ENCODE measurements at places on chromosomes 2 and 18.

DNA sequence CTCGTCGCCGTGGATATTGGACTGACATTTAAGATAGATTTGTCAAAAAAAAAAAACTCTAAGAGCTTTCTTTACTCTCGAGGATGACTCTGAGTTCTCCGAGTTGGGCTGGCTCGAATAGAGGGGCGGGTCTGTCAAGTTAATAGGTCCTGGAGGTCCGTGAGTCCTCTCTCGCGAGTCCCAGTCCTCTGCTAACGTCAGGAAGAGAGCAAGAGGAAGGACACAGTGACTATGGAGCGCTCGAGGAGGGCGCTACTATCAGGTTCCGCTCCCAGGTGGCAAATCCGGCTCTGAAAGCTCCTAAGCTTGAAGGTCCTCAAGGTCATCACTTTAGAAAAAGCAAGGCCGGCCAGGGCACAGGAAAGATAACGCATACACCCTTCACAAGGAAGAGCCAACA lies 404 bp upstream of the AKAIN1 start:
- no peak for DNase-seq

- DNase-seq, result no peak
Measured at GRCh38 chr2:60556175-60556574, 2.7 kb upstream of the BCL11A start.

DNA sequence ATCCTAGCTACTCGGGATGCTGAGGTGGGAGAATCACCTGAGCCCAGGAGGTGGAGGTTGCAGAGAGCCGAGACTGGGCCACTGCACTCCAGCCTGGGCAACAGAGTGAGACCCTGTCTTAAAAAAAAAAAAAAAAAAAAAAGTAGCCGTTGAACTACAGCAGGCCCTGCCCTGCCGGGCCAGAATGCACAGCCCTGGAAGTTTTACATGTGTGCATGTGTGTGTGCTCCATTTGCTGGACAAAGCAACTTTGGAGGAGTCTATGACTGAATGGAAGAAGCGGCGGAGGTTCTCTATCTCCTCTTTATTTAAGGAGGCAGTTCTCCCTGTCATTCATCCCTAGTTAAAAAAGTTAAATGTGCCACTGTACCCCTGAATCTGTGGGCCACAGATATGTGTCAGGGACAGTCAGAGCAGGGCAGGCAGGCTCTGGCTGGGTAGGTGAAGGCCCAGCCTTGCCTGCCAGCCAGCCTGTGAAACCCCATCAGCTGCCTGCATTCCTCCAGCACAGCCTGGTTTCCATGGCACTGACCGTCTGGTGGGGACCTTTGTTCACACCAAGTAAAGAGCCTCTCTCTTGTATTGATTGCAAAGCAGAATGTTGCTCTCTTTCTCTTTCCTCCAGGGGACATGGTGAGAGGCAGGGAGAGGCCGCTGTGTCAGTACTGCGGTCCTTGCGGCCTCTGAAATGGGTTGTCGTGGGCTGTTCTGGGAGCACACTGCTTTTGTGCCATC lies 10.9 kb downstream of the LIPG start:
- DNase-seq, result no peak

GRCh38 chr2:127083819-127084503 lies 23.0 kb downstream of the BIN1 start:
- DNase-seq, result no peak

DNA sequence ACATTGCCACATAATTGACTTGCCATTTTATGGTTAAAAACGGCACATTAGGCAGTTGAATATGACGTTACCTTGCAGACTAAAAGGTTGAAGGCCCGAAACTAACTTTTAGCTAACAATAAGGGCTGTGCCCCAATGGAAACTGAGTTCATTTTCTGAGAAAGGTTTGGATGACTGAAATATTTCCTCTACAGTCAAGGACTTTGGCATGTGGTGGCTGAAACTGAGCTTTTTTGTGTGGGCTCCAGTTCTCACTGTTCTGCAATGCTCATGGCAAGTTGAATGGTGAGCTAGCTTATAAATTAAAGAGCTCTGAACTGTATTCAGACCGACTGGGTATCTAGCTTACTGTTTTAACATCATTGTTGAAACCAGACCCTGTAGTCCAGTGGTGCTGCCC lies 23.8 kb upstream of the TXNDC2 start:
- peak; percentile 62 for DNase-seq

GRCh38 chr2:176612036-176612435 lies 342.8 kb downstream of the MTX2 start:
- DNase-seq, result no peak

DNA sequence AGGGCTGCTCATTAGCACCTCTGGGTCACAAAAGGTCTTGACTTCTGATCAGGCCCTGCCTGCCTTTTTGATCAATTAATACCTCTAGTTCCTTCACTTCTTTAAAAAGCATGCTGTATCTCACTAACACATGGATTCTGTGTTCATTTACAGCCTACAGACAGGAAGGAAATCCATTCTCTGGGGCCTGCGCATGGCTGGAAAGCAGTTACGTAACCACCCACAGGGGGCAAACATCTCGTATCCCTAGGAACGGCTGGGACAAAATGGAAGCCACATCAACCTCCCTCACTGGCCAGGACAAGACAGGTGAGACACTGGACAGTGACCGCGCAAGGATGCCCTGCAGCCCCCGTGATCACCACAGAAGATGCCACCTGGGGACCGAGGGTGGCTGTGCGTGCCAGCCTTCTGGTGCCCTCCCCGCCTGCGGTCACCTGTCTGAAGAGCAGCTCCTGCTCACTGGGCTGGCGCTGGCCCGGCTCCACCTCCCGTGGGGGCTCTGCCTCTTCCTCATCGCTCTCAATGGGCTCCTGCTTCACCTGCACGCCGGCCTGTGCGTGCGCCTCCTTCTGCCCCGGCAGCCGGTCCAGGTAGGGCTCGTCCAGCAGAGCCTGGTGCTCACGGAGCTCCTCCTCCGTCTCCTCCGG lies 266.9 kb downstream of the TWIST2 start:
- DNase-seq, result no peak

DNA sequence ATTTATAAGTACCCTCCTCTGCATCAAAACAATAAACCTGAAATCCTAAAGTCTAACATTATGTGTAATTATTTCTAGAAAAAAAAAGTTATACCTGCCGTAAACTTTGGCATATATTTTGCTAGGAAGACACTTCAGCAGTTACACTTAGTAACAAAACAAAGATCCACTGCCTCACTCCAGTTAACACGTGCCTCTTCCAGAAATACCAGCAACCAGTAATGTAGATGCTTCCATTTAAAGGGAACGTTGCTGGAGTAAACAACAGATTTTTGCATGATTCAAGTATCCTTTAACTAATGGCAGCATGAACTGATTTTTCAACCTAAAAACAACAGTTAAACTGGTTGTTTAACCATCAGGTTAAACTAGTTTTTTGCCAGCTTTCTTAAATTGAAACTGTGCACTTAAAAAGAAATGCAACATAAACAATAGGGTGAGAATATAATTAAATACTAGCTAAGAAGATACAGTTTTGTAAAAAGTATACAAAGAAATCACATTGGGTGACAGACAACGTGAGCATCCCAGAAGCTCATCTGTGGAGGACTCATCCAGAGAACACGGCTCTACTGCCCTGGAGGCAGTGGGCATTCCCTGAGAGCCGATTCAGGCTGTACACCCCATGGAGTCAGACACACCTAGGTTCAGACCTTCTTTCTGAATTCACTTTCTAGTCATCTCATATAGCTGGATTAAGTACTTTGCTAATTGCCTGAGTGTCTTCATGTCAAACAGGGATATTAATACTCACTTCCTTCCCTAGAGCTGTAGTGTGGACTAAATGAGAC lies 22.3 kb downstream of the MGAT4A start:
- no peak for DNase-seq

- DNase-seq, result no peak
Measured at GRCh38 chr2:106144621-106145331, 49.3 kb downstream of the UXS1 start.
